ENCODE measurements at places on chromosomes 4 and X.

GRCh38 chrX:44904542-44905115, 31.6 kb downstream of the KDM6A start:
- no peak for DNase-seq

GRCh38 chrX:47960406-47960805, 43.4 kb downstream of the ZNF182 start:
- DNase-seq = no peak

- DNase-seq = no peak
Measured at GRCh38 chrX:97380200-97380599, 496.5 kb downstream of the RPA4 start.

DNA sequence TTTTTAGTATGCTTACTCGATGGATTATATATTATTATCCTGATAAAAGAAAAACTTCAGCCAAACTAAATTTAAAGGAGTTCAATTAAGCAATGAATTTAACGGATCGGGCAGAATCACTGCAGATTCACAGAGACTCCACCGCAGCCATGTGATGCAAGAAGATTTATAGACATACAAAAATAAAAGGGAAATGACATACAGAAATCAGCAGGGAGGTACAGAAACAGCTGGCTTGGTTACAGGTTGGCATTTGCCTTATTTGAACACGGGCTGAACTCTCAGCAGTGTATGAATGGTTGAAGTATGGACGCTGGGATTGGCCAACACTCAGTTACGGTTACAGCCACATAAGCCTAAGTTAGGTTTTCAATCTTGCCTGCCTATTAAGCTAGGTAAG, 35.4 kb upstream of the DHRSX start:
- no peak for DNase-seq

DNA sequence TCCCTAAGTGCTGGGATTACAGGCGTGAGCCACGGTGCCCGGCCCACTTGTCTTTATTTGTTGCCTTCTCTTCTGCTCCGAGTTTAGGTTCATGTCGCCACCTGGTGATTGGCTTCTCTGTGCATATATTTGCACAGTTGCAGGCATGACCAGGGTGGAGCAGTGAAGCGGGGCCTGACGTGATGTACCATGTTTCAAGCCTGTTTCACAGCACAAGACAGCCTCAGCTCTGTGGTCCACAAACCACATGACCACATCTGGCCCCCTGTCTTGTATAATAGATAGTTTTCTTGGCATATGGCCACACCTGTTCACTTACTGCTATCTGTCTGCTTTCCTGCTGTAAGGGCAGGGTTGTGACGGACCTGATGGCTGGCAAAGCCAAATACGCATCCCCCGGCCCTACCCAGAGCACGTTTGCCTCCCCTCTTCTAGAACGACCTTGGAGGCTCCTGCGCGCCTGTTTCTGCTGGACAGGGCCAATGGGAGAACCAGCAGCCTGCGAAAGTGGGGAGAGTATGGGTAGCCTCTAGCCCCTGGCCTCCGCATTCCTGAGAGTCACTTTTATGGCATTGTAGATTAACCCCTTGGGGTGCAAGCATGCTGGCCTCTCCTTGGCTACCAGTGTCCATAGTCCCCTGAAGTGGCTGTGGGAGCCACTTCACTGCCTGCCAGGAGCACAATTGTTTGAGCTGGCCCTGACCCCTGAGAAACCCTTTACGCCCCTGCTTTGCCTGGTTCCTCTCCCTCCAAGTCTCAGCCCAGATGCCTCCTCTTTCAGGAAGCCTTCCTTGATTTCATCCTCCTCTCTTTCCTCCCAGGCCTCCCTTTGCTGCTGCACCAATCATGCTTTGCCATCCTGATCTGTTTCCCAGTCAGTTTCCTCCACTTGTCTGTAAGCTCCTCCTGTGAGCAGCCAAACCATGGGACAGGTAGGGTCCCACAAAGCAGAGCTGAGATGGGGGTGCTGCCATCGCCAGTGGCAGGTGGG, 6.0 kb upstream of the SH3TC1 start:
- peak; percentile 69 for DNase-seq

GRCh38 chr4:81257021-81257420, 42.0 kb upstream of the PRKG2 start:
- no peak for DNase-seq
